Activated T-helper 2 cell treated with anti-CD3 and anti-CD28 coated beads, Interferon-gamma antibody, Interleukin-2, Interleukin-4, amounts not matched to agents 10 μg/mL and 5 μg/mL and 100 μg/mL, durations not matched to agents 14 hours and 24 hours and 36 hours (primary cell): ENCODE measurements at places on chromosomes 5 and 9. TPM values are rescaled to one million over a fixed set of nuclear protein-coding genes. Genes with fewer than 3 reads are reported as not detected.

DNA sequence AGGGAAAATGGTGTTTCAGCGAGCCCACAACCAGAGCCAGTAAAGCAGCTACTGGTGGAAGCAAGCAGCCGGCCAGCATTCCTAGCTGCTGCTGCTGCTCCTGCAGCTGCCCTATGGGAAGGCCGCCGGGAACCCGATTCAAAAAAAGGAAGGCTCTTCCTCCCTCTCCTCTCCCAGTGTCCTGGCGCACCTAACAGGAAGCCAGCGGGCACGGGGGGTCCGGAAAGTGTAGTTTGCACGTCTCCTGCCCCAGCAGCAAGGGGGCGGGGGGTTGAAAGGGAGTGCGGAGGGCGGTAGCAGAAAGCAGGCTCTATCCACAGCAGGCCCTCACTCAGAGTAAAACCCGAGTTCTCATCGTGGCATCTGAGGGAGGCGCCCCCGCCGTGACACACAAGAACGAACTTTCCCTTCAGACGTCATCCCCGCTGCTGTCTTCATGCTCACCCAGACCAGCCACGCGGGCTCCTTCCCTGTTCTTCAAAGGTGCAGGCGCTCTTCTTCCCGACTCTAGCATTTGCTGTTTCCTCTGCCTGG, 16.5 kb downstream of the GRXCR2 start:
- H3K4me1 ChIP-seq = peaks cover 9% of the 10 kb centered on the region
- H3K27ac ChIP-seq = no peak overlapping the region
- H3K27me3 ChIP-seq = peaks cover 16% of the 10 kb centered on the region
- H3K4me3 ChIP-seq = peak overlapping the region; percentile 26

DNA sequence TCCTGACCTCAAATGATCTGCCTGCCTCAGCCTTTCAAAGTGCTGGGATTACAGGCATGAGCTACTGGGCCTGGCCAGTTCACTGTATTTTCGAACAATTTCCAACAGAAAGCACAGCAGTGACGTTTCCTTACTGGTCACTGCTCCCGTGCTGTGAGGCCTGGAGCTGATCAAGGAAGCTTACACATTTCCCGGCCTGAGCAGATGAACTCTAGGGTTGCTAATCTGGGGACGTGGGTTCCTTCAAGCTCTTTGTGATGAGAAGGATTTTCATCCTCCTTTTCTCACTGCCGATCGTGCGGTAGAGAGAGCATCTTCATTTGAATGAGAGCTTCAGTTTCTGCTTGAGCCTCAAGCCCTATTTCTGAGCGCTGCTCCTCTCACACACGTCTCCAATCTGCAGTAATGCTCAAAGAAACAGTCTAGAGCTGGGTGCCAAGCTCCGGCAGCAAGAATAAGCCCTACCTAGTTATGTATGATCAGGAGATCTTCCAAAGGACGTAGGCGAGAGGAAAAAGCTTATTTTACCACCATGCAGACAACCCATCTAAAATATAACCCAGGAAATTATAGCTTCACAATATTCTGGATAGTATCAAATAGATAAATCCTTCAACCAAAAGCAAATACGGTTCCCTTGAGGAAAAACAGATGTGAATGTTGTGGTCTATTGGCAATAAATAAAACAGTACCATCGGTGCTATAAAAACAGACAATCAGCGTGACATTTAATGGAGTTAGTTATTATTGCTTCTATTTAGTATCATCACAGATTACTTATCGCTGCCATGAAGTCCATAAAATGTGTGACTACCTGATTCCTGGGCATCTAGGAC, 7.3 kb upstream of the SPATA24 start:
- H3K4me3 ChIP-seq = no peak overlapping the region
- peaks cover 37% of the 10 kb centered on the region for H3K36me3 ChIP-seq
- no peak for DNase-seq
- peaks cover 49% of the 10 kb centered on the region for H3K4me1 ChIP-seq
- no peak overlapping the region for H3K27ac ChIP-seq

DNA sequence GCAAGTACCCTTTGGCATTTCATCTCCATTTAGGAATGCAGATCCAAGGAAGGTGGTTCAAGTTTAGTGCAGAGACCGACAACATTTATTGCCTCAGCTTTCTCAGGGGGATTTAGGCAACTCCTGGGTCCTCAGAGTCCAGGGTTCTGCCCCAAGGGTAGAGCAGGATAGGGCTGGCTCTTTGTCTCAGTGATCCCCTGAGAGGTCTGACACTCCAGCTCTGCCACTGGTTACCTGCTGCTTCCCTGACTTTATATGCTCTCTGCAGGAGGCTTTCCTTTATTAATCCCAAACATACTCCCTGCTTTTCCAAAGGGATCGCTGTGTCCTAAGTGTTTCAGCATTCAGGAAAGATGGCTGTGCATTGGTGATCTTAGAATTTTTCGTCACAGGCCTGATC, 37.2 kb downstream of the TRPC7 start:
- H3K4me1 ChIP-seq = no peaks in the 10 kb centered on the region
- DNase-seq = no peak
- H3K4me3 ChIP-seq = no peak overlapping the region
- no peaks in the 10 kb centered on the region for H3K36me3 ChIP-seq

DRD1 gene
- not detected in 2 replicates for total RNA-seq

CDO1 gene
- total RNA-seq = 0.18 and 1.2 TPM in 2 replicates

MEF2C gene
- 0.25 and 0.30 TPM in 2 replicates for total RNA-seq
